ENCODE measurements at places on chromosomes 12 and 14. TPM values are rescaled to one million over a fixed set of nuclear protein-coding genes. Genes with fewer than 3 reads are reported as not detected.

DTX3 gene
- 22.1 TPM for total RNA-seq

FLRT2 gene
- 2.2 TPM for total RNA-seq

TMEM229B gene
- not detected for total RNA-seq

LTB4R2 gene
- 3.0 TPM for total RNA-seq

CYP27B1 gene
- total RNA-seq, result 0.15 TPM
